ENCODE measurements at places on chromosomes 7 and 10. TPM values are rescaled to one million over a fixed set of nuclear protein-coding genes. Genes with fewer than 3 reads are reported as not detected.

The CALHM1 gene
- 0.15 TPM for total RNA-seq

The CUL1 gene
- total RNA-seq: 47.5 TPM

The TAS2R39 gene
- not detected for total RNA-seq

The CPA2 gene
- not detected for total RNA-seq

GRCh38 chr10:129853562-129853903 is 110.5 kb downstream of the EBF3 start:
- no peaks in the 10 kb centered on the region for H3K36me3 ChIP-seq
- no peaks in the 10 kb centered on the region for H3K27me3 ChIP-seq
- no peak overlapping the region for H3K4me3 ChIP-seq
- no peak overlapping the region for H3K27ac ChIP-seq
- peaks cover 11% of the 10 kb centered on the region for H3K4me1 ChIP-seq

GRCh38 chr10:11808808-11809207 is 14.3 kb upstream of the PROSER2 start:
- DNase-seq: no peak
- no peaks in the 10 kb centered on the region for H3K36me3 ChIP-seq
- H3K27me3 ChIP-seq: no peaks in the 10 kb centered on the region
- no peak overlapping the region for H3K27ac ChIP-seq
- H3K4me3 ChIP-seq: no peak overlapping the region

- no peaks in the 10 kb centered on the region for H3K4me1 ChIP-seq
- H3K4me3 ChIP-seq: no peak overlapping the region
- no peak for DNase-seq
Measured at GRCh38 chr10:78658645-78659597, 409.8 kb upstream of the ZMIZ1 start.

DNA sequence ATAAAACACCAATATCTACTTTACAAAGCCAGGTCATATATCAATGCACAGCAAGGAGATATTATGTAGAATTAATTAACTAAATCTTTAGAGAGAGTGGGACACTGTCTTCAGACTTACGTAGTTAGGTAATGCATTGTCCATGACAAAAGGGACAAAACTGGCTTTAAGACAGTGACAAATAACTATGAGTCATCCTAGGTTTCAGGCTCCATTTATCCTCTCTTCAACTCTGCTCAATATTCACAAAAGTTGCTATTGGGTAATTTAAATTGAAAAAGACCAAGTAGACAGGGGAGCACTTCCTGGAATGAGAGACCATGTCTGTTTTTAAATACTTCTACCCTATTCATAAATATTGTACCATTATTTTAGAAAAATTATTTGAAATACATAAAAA is 464.5 kb downstream of the ARL4A start:
- DNase-seq: no peak
- H3K4me1 ChIP-seq: no peaks in the 10 kb centered on the region
- H3K4me3 ChIP-seq: no peak overlapping the region
- no peaks in the 10 kb centered on the region for H3K36me3 ChIP-seq
- H3K27ac ChIP-seq: no peak overlapping the region

DNA sequence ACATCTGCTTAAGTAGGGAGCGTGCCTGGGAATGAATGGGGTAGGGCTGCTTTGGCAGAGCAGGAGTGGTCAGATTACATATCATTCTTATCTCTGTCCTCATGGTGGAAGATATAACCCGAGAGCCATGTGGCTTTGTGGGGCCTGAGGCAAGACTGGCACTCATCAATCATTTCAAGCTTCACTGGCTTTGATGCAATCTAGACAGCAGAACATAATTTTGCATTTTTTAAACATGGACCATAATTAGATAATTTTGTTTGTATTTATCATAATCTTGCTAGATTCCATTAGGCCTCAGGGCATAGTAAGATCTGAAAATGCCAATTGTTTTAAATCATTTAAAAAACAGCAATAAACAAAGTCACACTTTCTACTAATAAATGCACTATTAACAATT is 480.3 kb downstream of the NXPH1 start:
- no peaks in the 10 kb centered on the region for H3K27me3 ChIP-seq
- no peaks in the 10 kb centered on the region for H3K4me1 ChIP-seq
- no peak overlapping the region for H3K27ac ChIP-seq
- DNase-seq: no peak
- no peaks in the 10 kb centered on the region for H3K36me3 ChIP-seq
- H3K4me3 ChIP-seq: no peak overlapping the region

DNA sequence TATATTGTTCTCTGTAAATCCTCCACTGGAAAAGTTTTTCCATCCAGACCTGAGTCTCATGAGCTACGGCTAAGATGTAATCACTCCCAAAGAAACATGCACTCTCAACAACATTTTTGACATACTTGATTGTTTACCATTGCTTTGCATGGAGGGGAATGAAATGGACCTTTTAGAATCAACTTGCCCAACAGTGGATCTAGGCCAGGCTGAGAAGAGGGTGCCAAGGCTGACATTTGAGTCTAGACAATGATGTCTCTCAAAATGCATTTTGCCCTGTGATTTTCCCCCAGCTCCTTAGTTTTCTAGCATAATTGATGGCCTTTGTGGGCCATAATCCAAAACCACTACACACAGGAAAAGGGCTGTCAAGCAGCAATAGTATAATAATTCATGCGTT is 297.9 kb upstream of the KLF6 start:
- no peaks in the 10 kb centered on the region for H3K27me3 ChIP-seq
- H3K4me1 ChIP-seq: peaks cover 20% of the 10 kb centered on the region
- no peak for DNase-seq

GRCh38 chr10:75424571-75424970 is 6.9 kb upstream of the LRMDA start:
- H3K27ac ChIP-seq: no peak overlapping the region
- peaks cover 31% of the 10 kb centered on the region for H3K4me1 ChIP-seq
- H3K27me3 ChIP-seq: no peaks in the 10 kb centered on the region

DNA sequence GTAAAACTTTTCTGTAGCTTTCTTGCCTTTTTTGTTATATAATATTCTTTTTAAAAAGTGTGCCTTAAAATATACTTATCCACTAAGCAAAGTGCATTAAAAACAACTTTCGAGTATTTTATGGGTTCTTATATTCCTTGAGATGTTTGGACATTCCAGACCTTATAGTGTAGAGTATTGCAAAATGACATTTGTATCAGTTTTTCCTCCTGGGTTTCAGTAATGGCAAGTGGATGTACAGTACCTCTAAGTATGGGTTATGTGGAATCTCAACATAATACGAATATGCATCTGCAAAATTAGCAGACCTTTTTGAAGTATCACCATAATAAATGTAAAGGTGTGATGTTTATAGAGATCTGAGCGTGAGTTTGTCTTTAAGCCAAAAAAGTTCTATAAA is 2.7 kb downstream of the CDK13 start:
- no peak for DNase-seq
- peaks cover 51% of the 10 kb centered on the region for H3K4me1 ChIP-seq
- no peaks in the 10 kb centered on the region for H3K27me3 ChIP-seq
- no peaks in the 10 kb centered on the region for H3K36me3 ChIP-seq

GRCh38 chr7:75958802-75959543 is 35.4 kb downstream of the TMEM120A start:
- peaks cover 75% of the 10 kb centered on the region for H3K36me3 ChIP-seq
- no peaks in the 10 kb centered on the region for H3K27me3 ChIP-seq
- H3K4me1 ChIP-seq: no peaks in the 10 kb centered on the region
- no peak for DNase-seq

GRCh38 chr10:89845541-89846280 is 144.3 kb downstream of the KIF20B start:
- no peaks in the 10 kb centered on the region for H3K27me3 ChIP-seq
- no peak for DNase-seq
- no peak overlapping the region for H3K27ac ChIP-seq
- H3K4me3 ChIP-seq: no peak overlapping the region
- no peaks in the 10 kb centered on the region for H3K36me3 ChIP-seq

DNA sequence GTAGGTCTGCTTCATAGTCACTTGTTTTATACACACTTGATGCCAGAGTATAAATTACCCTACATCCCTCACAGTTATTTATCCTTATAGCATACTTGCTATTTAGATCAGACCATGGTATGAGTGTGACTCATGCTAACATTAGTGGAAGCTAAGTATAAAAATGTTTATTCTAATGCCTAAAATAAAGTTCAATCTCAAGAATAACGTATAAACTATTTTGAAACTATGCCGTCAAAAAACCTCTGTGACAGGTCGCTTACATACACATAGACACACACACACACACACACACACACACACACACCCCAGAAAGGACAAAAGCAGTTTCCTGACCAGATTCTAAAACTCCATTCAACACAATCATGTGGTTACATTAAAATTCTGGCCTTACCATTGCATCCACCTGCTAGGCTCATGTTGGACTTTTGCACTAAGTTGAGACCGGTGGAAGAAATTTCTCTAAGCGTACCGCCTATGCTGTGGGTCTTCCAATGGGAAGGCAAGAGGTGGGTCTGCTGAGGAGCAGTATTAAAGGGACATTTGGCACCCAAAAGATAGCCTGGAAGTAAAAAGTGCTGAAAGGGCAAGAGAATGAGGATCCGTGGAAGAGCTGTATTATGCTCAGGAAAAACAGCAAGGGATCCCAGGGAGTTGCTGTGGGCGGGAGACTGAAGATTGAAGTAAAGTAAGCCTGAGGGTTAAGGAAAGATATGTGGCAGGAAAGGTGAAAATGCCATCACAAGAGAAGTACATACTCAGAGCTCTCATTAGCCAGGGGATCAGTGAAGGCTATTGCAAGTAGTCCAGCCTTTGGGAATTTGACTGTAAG is 5.0 kb downstream of the FOXP2 start:
- no peaks in the 10 kb centered on the region for H3K36me3 ChIP-seq
- H3K4me3 ChIP-seq: no peak overlapping the region
- peaks cover 4% of the 10 kb centered on the region for H3K4me1 ChIP-seq
- H3K27me3 ChIP-seq: no peaks in the 10 kb centered on the region

DNA sequence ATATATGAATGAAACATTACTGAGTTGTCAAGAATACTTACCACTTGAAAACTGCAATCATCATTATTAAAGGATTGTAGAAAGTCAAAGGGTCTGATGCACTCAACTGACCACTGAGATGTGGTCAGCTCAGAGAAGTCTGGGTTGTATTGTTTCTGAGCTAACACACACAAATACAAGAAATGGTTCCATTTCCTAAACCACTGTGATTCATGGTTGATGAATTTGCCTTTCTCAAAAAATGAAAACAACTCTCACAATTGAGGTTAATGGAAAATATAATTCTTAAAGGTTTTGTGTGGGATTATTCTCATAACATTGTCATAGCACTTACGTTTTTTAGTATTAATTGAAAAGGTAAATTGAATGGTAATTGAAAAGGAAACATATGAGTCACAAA is 45.6 kb upstream of the TAS2R16 start:
- H3K4me1 ChIP-seq: no peaks in the 10 kb centered on the region
- no peak for DNase-seq
- H3K36me3 ChIP-seq: no peaks in the 10 kb centered on the region
- no peaks in the 10 kb centered on the region for H3K27me3 ChIP-seq
- H3K4me3 ChIP-seq: no peak overlapping the region

DNA sequence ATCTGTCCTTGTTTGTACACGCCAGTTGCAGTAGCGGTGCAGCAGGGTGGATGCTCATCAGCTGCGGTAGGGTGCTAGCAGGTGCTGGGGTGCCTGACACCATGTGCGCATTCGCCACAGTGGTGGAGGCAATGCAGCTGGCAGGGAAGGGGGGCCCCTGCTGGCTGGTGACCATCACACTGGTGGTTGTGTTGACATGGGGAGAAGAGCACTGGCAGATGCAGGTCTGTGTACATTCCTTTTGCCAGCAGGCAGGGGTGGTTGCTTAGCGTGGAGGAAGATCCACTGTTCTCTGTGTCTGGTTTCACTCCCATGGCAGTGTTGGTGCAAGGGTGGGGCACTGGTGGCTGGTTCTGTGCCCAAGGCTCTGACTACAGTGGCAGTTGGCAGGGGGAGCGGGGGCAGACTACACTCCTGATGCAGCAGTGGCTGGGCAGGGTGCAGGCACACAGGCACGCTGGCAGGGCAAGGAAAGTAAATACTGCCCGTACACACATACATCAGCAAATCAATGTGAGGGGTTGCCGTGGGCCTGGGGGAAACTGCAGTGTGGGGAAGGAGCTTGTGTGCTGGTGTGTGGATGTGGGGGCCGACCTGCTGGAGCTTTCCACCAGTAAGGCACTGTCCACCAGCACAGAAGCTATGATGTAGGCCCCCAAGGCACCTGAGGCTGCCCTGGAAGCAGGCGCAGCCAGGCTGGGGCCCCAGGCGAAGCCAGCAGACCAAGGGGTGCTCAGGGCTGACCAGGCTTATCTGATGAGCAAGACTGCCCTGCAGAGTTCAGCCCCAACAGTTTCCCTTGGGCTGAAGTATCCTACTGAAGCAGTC is 87.2 kb upstream of the UNC5B start:
- H3K4me1 ChIP-seq: peaks cover 7% of the 10 kb centered on the region
- no peaks in the 10 kb centered on the region for H3K36me3 ChIP-seq
- H3K4me3 ChIP-seq: no peak overlapping the region
- no peak overlapping the region for H3K27ac ChIP-seq
- peaks cover 10% of the 10 kb centered on the region for H3K27me3 ChIP-seq

DNA sequence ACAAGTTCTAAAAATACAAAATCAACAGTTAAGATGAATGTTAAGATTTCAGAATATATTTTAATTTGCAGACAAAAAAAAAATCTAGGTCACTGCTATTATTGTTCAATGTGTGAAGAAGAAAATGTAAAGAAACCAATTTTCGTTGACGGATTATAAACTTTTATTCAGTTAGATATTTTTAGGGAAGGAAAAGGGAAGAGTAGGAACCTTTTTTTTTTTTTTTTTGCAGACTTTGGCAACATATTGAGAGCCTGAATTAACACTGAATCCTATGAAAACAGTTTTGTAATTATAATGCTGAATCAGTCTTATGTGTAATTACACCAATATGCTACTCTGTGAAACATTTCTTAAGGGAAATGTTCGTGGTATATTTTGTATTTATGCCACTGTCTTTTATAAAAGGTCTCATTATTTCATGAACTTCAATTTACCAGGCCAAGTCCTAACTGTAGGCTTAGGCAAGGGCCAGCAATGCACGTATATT is 106.3 kb downstream of the ST8SIA6 start:
- no peak for DNase-seq
- H3K4me3 ChIP-seq: no peak overlapping the region
- no peaks in the 10 kb centered on the region for H3K36me3 ChIP-seq
- H3K4me1 ChIP-seq: peaks cover 11% of the 10 kb centered on the region
- H3K27ac ChIP-seq: no peak overlapping the region

Measured in lower lobe of right lung (tissue), 2 donors.